ENCODE measurements at places on chromosomes 2 and 18.
A peak's percentile ranks its signal among the peaks of the same experiment; 100 is the strongest.

DNA sequence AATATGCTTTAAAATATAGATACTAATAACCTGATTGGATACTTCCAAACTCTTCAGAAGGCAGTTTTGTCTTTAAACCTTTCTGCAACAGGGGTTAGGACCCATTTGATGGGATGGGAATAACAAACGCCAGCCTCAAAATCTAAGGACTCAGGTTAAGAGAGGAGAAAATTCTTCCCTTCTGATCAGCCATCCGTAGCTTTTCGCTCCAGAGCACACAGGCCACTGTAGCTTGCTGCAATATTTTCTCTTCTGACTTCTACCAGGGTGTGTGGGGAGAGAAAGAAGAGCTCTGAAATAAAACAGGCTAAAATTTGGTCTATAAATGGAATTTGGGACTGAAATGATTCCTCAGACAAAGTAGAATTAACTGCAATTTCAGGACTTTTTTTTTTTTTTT lies 95.1 kb downstream of the ALPK2 start:
- DNase-seq, result no peak

DNA sequence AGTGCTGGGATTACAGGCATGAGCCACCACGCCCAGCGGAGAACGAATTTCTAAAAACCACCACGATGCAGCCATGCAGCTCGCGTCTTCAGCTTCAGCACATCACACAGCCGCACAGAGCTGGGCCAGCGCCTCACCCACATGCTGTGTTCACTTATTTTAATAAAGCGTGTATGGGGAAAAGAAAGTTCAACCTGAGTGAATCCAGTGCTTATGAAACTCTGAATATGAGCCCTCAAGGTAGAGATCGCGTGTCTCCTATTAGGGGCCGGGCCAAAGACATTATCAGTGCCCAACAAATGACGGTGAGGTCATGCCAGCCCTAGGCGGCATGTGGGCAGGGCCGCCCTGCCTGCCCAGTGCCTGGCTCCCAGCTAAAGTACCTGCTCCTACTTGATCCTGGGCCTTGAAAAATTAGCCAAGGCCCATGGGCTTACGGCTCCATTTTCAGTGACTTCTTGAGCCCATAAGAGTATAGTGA lies 44.3 kb downstream of the SPRED2 start:
- no peak for DNase-seq

GRCh38 chr2:199850218-199850717 lies 724 bp downstream of the FTCDNL1 start:
- DNase-seq, result no peak

- DNase-seq, result peak; percentile 76
Observed at GRCh38 chr2:34096562-34097171, 497.6 kb upstream of the FAM98A start.

DNA sequence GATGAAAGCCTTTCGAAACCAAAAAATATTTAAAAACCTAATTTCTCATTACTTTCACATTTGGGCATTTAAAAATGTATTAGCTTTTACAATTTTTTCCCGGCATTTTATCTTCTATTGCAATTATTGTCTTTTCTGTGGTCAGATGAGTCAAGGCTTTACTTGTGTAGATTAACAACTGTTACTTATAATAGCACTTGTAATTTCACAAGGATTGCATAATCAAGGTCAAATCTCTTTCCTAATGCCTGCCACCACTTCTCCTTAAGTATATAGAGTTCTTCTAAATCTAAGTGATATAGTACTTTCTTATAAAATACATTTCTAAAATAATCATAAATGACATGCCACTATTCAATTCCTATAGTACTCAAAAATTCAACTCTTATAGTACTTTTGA lies 67.2 kb downstream of the SLC8A1 start:
- DNase-seq, result no peak

DNA sequence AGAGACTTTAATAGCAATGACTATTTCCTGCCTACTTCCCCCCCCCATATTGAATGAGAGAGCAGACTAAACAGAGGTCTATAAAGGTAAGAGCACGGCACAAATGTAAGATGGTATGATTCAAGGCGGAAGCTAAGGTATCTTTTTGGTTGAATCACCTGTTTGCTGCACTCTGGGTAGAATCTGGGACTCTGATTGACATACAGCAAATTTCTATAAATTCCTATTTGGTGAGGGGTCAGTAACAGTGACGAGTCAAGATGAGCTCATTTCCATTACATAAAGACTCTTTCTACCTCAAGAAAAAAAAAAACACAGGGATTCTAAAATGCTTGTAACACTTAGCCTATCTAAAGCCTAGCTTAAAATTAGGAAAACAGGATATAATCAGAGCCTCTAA lies 297.3 kb downstream of the TNS1 start:
- no peak for DNase-seq

DNA sequence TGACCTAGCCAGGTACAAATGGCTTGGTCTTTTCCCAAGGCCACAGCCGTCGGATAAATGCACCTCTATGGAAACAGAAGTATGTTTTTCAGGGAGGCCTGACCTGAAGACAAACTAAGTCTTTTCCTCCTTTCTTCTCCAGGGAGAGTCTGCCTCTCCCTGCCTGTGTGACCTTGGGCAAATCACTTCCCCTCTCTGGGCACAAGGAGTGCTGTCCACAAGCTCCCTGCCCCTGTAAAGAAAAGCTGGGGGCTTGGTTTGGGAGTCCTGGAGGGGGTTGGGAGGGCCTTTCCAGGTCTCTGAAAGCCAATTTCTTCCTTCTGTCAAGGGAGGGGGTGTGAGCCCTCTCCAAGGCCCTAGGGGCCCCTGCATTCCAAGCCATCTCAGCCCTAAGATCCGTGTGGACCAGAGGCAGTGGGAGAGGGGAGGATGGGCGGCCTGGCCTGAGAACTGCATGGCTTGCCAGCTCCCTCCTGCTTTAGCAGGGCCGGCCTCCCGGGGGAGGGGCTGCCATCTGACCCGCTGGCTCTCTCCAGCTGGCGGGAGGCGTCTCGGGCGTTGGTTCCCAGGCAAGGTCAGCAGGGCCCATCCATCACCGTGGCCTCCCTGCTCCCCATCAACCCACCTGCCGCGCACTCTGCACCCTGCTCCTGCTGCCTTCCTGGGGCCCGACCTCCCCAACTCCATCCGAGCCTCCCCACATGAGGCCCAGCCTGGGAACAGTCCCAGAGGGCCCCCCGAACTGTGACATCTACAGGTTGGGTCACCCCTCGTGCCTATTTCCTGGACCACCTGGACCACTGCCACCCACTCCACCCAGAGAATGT lies 61.4 kb downstream of the SMAD7 start:
- no peak for DNase-seq

- no peak for DNase-seq
Observed at GRCh38 chr2:120251078-120251477, 1.6 kb upstream of the RALB start.

DNA sequence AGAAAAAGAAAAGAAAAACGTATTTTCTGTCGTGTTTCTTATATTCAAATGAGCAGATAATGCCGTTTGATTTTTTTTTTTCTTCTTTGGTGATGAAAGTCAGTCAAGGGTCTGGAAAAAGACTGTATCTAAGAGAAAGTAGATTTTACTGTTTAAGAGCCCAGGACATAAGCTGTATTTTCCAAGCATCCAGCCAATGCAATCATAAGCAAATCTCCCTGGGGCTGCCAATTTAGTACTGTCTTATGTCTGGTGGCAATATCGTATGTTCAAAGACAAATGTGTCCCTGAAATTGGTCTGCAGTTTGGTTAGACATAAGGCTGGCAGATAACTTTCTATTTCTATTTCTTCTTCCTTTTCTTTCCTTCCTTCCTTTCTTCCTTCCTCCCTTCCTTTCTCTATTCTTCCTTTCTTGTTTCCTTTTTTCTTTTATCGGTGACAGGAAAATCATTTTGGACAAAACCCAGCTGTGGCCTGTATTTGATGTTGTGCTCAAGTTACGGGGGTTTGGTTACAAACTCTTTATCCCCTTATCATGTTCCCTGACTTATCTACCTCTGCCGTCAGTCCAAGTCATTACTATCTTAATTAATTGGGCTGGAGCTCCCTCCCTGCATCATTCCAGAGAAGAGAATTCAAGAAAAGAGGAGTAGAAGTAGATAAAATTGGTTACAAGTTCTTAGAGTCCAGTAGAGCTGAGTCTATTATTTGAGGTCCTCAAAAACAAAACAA lies 683.4 kb upstream of the FSHR start:
- no peak for DNase-seq

DNA sequence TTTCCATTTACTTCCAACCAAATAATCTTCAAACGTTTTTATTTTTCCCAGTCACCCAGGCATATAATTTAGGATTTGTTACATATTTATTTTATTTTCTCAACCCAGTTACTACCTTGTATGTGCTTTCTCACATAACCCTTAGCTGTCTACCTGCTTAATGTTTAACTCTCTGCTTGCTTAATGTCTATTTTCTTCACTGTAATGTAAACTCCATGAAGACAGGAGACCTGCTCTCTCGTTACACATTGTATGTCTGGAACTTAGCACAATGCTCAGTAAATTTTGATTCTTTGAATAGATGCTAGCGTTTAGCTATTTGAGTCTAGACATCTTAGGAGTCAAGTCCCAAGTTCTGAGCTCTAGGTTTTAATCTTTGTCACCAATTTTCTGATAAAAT lies 70.2 kb downstream of the RBBP8 start:
- no peak for DNase-seq

GRCh38 chr2:159637240-159637639 lies 20.9 kb upstream of the BAZ2B start:
- no peak for DNase-seq

DNA sequence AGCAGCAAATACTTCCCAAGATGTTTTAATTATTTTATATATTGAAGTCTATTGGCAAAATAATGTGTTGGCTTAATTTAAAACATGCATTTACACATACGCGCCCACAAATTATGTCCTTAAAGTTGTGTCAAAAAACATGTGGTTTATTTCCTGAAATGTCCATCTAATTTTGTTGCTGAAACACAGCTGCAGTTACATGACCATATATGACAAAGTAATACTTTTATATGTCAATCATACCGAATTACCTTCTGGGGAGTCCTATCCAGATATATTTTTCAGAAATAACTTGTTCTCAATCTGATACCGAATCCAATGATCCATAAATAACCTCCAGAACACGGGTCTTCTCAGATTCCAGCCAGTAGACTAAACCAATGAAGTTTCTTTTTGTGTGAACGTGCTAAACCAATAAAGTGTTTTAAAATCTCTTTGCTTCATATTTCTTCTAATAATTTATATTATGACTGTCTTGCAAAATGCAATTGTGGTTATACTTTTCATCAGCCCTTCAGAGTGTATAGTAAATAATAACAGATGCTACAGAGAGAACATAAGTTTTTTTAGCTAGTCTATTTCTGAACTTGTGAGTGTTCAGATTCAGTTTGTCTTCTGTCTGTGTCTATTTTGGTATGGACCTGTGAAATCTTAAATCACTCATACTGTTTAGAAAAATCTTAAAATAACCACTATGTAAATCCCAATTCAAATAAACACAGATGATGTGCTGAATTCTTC lies 2.4 kb downstream of the SCG2 start:
- no peak for DNase-seq

- no peak for DNase-seq
Observed at GRCh38 chr2:2181493-2181892, 149.6 kb downstream of the MYT1L start.
